ENCODE measurements at places on chromosomes 1 and 21.
A peak's percentile ranks its signal among the peaks of the same experiment; 100 is the strongest.

DNA sequence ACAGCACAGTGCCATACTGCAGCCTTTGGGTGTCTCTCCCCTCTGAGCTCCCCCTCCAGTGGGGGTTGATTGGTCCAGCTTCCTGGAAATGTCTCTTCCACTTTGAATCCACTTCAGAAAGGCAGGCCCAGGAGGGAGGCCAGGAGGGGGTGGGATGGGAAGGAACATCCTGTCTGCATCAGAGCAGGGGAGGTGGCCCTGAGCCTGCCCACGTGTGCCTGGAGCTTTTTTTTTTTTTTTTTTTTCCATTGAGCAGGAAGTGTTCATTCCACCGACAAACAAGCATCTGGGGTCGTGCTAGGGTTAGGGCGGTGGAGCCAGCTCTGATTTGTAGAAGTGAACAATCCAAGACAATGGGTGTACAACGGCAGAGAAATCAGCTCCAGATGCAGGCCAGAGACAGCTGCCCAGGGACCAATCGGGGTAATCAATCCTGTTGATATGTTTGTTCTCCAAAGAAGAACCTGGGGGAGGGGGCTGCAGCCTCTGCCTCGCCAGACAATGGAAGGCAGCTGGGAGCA, 93.3 kb downstream of the SSBP3 start:
- H3K36me3 ChIP-seq, result no peaks in the 10 kb centered on the region
- H3K27ac ChIP-seq, result peak overlapping the region; percentile 69
- no peak overlapping the region for H3K4me3 ChIP-seq

- H3K27ac ChIP-seq, result no peak within 1 kb of the TSS
- peaks cover 5% of the 10 kb centered on the region for H3K4me1 ChIP-seq
- DNase-seq, result no peak
- H3K27me3 ChIP-seq, result peaks cover 42% of the 10 kb centered on the region
Observed at GRCh38 chr1:59926381-59927123, at the start of gene CYP2J2. TSS of gene CYP2J2 (minus strand) at chr1:59926773. CDS start at chr1:59926746, 27 bp downstream.

DNA sequence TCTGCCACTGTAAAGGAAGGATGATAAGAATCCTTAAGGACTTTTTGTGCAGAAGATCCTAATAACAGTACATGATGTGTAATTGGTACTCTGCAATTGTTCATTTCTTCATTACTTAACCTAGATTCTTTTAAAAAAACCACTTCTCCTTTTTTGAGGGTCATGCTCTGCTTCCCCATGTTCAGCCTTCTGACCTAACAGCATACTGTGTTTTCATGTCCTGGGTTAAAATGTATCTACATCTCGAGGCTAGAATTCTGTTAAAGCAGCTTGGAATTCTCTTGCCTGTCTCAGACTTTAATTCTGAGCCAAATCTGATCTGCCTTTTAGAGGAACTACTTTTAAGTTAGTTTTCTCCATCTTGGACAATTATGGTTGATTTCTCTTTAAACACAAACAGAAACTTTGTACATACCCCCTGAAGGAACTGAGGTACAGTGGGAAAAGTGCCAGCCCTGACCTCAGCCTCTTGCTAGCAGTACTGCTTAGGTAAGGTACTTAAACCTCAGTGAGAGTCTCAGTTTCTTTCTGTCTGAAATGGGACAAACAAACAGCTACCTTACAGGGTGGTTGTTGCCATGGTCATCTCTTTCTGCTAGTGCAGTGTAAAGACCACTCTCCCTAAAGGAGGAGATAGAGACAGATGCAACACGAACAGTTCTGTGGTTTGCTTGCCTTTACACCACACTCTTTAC, 103.2 kb upstream of the DYNLT5 start:
- no peaks in the 10 kb centered on the region for H3K27me3 ChIP-seq
- no peak overlapping the region for H3K4me3 ChIP-seq
- no peak overlapping the region for H3K27ac ChIP-seq

DNA sequence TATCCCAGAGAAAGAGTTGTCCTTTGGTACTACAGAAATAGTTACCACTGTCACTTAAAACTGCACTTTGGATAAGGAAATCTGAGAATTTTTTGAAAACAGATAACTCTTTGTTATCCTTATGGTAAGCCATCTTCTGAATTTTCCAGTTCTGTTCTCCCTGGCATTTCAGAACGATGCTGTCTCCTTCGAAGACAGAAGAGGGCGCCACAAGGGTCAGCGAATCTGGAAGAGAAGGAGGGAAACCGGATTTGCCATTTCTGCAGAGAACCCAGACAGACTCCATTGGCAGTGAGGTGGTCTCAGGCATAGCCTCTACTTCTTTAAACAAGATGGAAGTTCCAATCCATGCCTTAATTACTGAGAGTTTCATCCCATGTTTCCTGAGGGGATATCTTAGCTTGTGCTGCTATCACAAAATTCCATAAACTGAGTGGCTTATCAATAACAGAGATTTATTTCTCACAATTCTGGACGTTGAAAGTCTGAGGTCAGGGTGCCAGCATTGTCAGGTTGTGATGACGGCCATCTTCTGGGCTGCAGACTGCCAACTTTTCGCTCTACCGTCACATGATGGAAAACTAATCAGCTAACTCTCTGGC, 6.4 kb downstream of the FCRL2 start:
- no peaks in the 10 kb centered on the region for H3K4me1 ChIP-seq
- no peak overlapping the region for H3K27ac ChIP-seq
- peaks cover 9% of the 10 kb centered on the region for H3K27me3 ChIP-seq
- no peak overlapping the region for H3K4me3 ChIP-seq
- no peak for DNase-seq
- no peaks in the 10 kb centered on the region for H3K36me3 ChIP-seq

DNA sequence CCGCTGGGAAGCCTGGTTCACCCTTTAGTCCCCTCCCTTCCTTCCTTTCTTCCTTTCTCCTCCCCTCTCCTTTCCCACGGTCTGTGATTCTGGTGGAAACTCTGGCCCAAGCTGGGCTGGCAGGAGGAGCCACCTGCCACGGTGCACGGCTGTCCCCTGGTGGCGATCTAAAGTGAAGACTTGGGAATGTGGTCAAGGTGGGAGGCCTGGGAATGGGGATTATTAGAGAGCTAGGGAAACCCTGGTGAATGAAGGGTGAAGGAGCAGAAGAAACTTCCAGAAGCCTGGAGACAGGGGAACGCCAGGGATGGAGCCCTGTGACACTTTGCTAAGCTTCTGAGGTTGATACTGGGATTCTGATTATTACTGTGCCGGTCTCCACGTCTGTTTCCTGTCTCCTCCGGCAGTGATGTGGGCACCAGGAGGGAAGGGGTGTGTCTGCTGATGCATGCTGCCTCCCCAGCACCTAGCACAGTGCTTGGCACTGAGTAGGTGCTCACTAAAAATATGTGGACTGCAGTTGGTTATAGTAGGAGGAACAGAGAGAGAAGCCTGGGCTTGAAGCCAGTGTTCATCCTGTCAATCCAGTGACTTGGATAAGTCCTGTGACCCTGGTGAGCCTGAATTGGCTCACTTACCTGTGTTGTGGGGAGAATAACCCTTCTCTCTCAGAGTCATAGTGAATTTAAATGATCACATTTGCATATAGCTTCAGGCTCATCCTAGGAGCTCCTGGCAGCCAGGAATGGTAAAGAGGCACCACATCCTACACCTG, 71.2 kb upstream of the NBPF3 start:
- no peak for DNase-seq
- H3K27ac ChIP-seq, result peak overlapping the region; percentile 78
- H3K4me3 ChIP-seq, result no peak overlapping the region
- no peaks in the 10 kb centered on the region for H3K27me3 ChIP-seq
- H3K36me3 ChIP-seq, result no peaks in the 10 kb centered on the region

DNA sequence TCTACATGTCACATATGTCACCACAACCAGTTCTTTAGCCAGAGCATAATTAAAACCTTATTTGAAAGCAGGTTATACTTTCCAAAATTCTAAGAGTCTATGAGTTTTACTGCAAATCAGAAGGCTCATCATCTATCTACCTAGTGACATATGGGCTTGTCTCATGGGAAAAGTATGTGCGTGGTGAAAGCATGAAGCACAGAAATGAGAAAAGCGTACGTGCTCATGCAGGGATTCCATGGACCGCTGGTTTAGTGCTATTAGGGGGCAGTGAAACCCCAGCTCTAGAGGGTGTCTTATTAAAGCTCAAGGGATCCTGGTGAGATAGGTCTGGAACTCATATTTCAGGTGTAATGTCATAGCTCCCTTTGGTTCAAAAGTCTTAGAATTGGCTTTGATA, 50.2 kb downstream of the FAM163A start:
- no peak for DNase-seq
- no peak overlapping the region for H3K4me3 ChIP-seq
- H3K27me3 ChIP-seq, result peaks cover 33% of the 10 kb centered on the region
- no peaks in the 10 kb centered on the region for H3K4me1 ChIP-seq
- no peaks in the 10 kb centered on the region for H3K36me3 ChIP-seq

GRCh38 chr1:222031318-222031717, 289.4 kb upstream of the DUSP10 start:
- H3K4me3 ChIP-seq, result no peak overlapping the region
- no peak for DNase-seq
- H3K4me1 ChIP-seq, result no peaks in the 10 kb centered on the region
- H3K36me3 ChIP-seq, result no peaks in the 10 kb centered on the region
- H3K27ac ChIP-seq, result no peak overlapping the region

- peaks cover 1% of the 10 kb centered on the region for H3K27me3 ChIP-seq
- no peaks in the 10 kb centered on the region for H3K4me1 ChIP-seq
- no peak overlapping the region for H3K4me3 ChIP-seq
- H3K36me3 ChIP-seq, result no peaks in the 10 kb centered on the region
Observed at GRCh38 chr1:36981771-36982622, 52.3 kb downstream of the GRIK3 start.

GRCh38 chr1:197218857-197219256, 49.2 kb upstream of the CRB1 start:
- H3K27me3 ChIP-seq, result peaks cover 1% of the 10 kb centered on the region
- no peak overlapping the region for H3K4me3 ChIP-seq
- H3K36me3 ChIP-seq, result no peaks in the 10 kb centered on the region
- no peak for DNase-seq
- no peak overlapping the region for H3K27ac ChIP-seq

DNA sequence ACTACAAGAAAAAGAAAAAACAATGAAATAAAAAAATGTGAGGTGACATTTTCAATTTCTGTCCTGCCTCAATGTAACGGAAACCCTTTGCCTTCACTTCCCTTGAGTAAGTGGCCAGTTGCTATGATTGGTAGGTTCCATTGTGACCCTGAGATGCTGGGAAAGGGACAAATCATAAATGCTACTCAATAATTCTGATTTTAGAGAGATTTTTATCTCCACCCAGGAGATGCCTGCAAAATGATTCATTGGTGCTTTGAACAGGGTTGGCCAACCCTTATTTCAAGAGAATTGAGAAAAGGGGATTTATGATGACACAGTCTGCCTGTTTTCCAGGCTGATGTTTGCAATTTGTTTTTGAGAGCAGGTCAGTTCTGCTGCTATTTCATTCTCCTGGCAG, 22.5 kb downstream of the XCL1 start:
- no peak overlapping the region for H3K4me3 ChIP-seq
- H3K36me3 ChIP-seq, result peaks cover 3% of the 10 kb centered on the region
- H3K4me1 ChIP-seq, result peaks cover 18% of the 10 kb centered on the region
- no peaks in the 10 kb centered on the region for H3K27me3 ChIP-seq

DNA sequence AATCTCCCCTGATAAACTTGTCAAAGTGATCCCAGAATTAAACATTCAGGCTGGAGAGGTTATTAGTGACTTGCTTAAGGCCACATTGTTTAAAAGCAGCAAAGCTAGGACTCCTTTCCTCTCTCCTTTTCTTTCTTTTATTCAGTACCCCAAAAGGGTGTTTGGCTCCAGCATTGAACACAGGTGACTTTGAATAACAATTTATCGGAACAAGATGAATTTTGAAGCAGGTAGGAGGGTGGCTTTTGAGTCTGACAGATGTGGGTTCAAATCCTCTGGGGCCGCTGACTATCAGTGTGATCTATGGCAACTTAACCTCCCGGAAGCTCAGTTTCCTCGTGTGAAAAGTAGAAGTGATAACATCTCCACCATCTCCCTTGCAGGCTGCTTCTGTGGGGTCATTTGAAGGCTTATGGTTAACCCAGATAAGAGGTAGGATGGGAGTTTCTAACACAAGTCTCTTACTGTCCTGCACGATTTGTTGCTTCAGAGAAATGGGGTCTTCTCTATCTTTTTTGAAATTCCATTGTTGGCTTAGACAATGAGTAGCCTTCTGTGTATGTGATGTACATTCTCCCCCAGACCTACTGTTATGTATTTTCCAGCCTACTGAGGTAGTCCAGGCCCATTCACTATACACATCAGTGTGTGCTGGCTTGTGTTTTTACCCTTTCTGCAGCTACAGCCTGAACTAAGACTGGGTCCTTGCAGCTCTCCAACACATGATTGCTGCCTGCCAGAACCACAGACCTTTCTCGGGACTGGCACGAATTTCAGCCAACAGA, 29.0 kb downstream of the JUN start:
- H3K27ac ChIP-seq, result peak overlapping the region; percentile 94
- peaks cover 30% of the 10 kb centered on the region for H3K4me1 ChIP-seq
- H3K27me3 ChIP-seq, result no peaks in the 10 kb centered on the region
- no peak for DNase-seq
- peak overlapping the region; percentile 37 for H3K4me3 ChIP-seq
